ENCODE measurements at places on chromosomes 5 and 9. TPM values are rescaled to one million over a fixed set of nuclear protein-coding genes. Genes with fewer than 3 reads are reported as not detected.
A peak's percentile ranks its signal among the peaks of the same experiment; 100 is the strongest.

Gene CDC20B
- not detected for total RNA-seq

Gene IL9
- not detected for total RNA-seq

Gene SLCO6A1
- total RNA-seq: not detected

Gene RLN1
- 0.41 TPM for total RNA-seq

Gene PSAT1
- total RNA-seq: 1.2 TPM

- peak; percentile 17 for DNase-seq
Measured at GRCh38 chr5:149447373-149448367, 68.6 kb upstream of the IL17B start.

- DNase-seq: no peak
Measured at GRCh38 chr5:96004087-96004486, 42.4 kb upstream of the ELL2 start.

DNA sequence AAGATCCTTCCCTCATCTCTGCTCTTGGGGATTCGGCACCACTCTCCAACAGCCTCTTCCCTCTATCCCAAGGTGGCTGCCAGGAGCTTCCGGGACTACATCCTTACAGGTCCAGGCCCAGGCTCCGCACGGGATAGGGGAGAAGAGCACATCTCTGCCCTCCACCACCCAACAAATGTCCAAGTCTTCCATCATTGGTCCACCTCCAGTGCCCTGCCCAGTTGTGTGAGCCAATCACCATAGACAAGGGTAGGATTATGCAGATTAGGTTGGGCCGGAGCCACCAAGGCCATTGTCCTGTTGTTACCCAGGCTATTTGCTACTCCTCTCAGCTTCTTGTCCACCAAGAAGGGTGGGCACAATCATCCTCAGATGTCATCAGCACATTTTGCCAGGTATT lies 9.1 kb downstream of the UNC5A start:
- DNase-seq: peak; percentile 8

GRCh38 chr9:125262294-125262991 lies 817 bp downstream of the GAPVD1 start:
- no peak for DNase-seq

- DNase-seq: no peak
Measured at GRCh38 chr9:101707721-101708120, 30.7 kb downstream of the GRIN3A start.

- no peak for DNase-seq
Measured at GRCh38 chr9:88947581-88948573, 43.4 kb upstream of the S1PR3 start.

DNA sequence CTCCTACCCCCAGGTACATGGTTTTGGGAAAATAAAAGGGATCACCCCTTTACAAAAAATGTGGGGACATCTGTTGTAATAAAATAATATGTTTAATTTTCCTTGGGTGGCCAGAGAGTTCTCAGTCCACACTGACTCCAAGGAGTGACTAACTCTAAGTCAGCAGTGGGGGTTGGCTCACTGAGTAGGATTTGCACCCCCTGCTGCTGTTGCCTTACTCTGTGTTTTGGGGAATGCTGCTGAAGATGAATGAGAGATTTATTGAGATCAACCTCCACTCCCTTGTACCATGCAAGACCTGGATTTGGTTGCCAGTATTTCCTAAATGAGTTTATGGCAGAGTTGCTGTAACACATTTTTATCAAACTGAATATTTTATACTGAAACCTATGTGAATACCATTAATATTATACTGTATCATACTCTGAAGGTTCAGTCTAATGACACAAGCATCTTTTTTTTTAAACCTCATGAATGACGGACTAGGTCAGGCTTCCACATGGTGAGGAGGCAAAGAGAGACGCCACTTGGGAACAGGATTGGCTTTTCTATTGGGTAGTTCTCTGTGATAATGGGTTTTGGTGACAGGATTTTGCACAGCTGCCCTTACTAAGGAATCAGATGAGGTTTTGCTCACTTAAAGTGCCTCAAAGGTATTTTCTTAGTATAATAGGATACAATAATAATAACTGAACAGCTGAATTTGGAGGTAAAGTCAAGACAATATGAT lies 121.3 kb upstream of the OSMR start:
- DNase-seq: no peak

DNA sequence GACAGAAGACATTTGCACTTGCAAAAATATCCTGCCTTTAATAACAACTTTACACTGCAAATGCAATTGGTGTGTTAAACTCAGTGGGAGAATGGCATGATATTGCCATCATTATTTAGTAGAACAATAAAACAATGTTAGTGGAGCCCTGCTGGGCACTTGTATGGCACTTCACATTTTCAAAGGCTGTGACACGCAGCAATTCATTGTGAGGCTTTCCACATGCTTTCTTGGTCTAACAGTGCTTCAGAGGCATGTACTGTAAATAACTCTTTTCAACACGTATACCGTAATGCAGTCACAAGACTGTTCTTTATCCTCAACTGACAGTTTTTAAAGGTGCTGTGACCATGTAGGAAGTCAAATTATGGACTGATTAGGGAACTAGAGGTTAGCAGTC lies 155.5 kb upstream of the EPB41L4A start:
- no peak for DNase-seq

- no peak for DNase-seq
Measured at GRCh38 chr5:6856653-6857052, 143.4 kb downstream of the TENT4A start.

- no peak for DNase-seq
Measured at GRCh38 chr5:173451031-173451430, 122.8 kb upstream of the STC2 start.

DNA sequence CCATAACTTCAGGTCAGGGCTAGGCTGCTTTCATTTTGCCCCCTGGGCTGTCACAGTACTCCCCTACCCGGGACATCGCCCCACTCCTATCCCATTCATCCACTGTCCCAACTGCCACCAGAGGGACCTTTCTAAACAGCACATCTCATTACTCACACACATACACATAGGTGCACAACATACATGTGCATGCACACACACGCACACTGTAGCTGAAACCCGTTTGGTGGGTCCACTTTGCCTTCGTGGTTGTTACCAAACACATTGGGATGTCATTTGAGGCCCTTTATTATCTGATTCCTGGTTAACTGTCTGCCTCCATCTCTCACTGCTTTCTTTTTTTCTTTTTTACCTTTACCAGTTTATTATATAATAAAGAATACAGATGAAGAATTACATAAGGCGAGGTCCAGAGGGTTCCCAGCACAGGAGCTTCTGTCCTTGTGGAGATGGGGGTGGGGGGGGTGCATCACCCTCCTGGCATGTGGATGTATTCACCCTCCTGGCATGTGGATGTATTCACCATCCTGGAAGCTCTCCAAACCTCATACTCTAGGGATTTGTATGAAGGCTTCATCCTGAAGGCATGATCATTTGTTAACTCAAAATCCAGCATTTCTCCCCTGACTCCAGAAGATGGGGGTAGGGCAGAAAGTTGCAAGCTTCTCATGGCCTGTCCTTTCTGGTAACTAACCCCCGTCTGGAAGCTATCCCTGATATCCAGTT lies 186.0 kb downstream of the GOLPH3 start:
- no peak for DNase-seq

- DNase-seq: no peak
Measured at GRCh38 chr9:34987160-34987901, 2.2 kb upstream of the DNAJB5 start.

GRCh38 chr5:179461576-179461975 lies 88.8 kb upstream of the RUFY1 start:
- DNase-seq: no peak

DNA sequence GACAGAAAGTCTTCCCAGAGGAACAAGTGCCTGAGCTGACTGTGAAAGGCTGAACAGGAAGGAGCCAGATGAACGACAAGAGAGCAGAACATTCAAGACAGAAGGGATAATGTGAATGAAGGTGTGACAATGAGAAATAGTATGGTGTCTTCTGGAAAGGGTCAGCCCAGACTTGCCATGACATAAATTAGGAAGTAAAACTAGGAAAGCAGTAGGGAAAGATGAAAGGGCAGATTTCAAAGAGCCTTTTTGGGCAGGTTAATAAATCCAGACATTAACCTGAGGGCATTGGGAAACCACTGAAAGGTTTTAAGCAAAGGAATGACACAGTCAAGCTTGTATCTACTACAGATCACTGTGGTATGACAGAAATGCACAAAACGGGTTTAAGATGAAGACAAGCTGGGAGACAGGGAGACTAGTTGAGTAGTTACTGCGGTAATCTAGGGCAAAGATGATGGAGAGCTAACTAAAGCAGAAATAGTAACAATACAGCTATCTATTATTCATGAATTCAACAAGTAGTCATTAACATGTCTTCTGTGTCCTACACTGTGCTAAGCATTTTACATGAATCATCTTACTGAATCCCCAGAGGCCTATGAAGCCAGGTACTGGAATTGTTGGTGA lies 580.9 kb upstream of the WWC1 start:
- DNase-seq: no peak

GRCh38 chr5:142772446-142773293 lies 2.5 kb downstream of the ARHGAP26 start:
- DNase-seq: no peak

DNA sequence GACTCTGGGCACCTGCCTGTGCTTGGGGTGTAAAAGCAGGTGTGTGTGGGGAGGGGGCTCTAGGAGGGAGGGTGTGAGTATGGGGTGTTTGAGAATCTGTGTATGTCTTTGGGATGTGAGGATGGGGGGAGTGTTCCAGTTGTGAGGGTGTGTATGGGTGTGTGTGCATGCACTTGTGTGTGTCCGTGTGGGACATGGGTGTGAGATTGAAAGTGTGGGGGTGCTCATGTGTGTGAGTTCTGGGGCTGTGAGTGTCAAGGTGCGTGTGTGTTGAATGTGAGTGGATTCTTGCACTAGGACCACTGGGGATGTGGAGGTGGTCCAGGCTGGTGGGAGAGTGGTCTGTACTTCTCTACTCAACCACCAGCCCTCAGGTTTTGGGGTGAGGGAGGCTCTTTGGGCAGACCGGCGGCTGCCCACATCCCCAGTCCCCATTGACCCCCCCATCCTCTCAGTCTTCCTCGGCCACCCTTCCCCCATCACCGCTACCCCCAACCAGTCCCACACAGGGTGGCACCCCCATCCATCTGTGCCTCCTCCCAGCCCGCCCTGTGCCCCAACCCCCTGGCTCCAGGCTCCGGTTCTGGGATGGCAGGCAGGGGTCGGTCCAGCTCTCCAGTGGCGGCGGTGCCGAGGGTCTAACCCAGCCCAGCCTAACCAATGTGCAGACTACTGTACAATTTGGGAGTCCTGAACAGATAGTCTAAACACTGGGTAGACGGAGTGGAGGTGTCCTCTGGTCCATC lies 31.5 kb downstream of the GOLGA2 start:
- no peak for DNase-seq

- DNase-seq: no peak
Measured at GRCh38 chr5:58545912-58546311, 37.0 kb upstream of the RAB3C start.

DNA sequence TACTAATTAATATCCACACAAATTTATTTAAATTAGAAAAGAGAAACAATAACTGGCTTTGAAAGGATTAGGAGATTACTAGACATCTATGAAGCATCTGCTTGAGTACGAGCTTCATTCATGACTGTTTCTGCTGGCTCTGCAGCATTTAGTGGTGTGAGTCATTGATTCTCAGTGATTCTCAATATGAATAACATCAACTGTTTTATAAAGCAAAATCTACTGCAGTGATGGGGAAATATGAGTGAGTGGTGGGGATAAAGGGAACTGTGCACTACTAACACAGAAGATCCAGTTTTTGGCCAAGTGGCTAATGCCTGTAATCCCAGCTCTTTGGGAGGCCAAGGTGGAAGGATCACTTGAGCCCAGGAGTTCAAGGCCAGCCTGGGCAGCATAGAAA lies 8.4 kb downstream of the FNBP1 start:
- no peak for DNase-seq

DNA sequence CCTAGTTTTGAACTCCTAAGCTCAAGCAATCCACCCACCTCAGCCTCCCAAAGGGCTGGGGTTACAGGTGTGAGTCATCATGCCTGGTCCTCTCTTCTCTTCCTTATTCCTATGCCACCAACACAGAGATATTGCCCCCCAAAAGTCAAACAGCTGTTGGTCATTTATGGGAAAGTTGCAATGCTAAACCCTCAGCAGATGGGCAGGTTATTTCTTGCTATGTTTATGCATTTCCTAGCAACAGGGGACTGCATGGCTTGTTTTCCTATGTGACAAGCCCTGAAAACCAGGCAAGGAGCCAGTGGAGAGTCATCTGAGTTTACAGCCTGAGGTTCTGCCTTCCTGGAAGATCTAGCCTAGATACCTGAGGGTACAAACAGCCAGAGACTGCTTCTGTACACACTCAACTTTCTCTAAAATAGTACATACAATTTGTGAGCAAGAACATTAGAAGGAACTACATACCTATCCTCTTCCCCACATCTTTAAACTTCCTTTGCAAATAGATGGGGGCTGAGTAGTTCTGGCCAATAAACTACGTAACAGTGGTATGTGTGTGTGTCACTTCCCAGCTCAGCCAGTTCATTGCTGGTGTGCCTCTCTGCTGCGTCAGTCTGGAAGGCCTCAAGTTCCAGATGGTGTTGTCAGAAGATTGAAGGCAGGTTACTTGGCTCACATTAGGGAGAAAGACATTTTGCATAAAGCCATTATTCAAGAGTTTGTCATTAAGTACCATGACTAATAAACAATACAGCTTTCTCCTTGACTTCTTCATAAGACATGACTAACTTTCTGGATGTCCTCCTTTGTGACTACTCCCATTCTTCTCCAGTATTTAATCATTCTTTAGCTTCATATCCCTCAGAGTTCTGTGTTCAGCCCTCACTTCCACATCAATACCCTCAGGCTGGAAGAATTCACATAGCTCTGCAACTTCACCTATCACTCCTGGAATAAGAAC lies 65.3 kb downstream of the CSNK1A1 start:
- peak; percentile 61 for DNase-seq

GRCh38 chr5:126007841-126008240 lies 415.4 kb upstream of the GRAMD2B start:
- DNase-seq: no peak

Data from mucosa of descending colon (tissue), 3 donors.